ENCODE measurements at places on chromosomes 16 and 17.
A peak's percentile ranks its signal among the peaks of the same experiment; 100 is the strongest.

DNA sequence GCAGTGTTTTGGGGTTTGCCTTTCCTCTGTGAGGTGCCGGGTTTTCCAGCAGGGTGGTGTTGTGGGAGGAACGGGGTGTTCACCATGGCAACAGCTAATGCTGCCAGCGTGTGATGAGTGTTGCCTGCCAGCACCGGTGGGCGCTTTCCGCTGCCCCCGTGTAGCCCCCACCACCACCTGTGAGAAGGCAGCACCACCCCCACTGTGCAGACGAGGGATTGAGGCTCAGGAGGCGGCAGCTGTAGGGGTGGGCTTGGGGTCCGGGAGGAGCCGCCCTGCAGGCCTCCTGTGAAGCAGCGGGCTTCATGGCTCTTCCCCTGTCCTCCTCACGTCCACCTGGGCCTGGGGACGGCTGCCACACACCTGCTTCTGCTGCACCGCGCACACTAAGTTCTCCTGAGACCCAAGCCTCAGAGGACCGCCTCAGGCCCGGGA, 5.2 kb downstream of the RAB40C start:
- DNase-seq: no peak

DNA sequence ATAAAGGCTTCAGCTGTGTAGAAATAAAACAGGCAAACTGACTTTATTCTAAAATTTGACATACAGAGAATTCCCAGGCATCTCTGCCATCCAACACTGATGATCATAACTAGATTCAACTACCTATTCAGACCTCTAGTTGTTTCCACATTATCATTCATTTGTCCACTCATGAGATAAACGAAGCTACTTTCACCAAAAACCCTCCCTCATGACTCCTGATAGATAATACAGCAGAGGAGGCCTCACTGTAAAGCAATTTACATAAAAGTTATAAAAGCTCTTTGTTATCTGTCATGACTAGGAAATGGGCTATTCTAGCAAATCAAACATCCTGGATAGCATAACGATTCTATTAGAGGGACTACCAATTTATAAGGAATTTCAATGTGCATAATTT, 19.6 kb upstream of the RFFL start:
- no peak for DNase-seq

GRCh38 chr17:15233022-15233805, 31.9 kb downstream of the PMP22 start:
- no peak for DNase-seq

DNA sequence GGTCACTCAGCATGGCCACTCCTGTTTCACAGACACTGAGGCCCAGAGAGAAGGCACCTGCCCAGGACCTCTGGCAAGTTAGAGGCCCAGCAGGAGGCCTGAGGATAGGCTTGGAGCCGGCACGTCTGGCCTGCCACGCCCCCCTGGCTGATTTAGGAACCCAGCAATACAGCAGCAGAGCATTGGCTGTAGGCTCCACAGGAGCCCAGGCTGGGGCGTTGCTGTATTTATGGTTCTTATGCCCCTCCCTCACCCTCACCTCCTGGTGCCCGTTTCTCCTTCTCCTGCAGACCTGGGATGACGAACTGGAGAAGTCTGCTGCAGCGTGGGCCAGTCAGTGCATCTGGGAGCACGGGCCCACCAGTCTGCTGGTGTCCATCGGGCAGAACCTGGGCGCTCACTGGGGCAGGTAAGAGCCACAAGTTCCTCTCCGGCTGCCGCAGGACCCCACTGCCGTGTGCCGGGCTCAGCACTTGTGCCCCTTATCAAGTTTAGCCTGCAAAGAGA, 25.8 kb downstream of the CRISPLD2 start:
- no peak for DNase-seq

DNA sequence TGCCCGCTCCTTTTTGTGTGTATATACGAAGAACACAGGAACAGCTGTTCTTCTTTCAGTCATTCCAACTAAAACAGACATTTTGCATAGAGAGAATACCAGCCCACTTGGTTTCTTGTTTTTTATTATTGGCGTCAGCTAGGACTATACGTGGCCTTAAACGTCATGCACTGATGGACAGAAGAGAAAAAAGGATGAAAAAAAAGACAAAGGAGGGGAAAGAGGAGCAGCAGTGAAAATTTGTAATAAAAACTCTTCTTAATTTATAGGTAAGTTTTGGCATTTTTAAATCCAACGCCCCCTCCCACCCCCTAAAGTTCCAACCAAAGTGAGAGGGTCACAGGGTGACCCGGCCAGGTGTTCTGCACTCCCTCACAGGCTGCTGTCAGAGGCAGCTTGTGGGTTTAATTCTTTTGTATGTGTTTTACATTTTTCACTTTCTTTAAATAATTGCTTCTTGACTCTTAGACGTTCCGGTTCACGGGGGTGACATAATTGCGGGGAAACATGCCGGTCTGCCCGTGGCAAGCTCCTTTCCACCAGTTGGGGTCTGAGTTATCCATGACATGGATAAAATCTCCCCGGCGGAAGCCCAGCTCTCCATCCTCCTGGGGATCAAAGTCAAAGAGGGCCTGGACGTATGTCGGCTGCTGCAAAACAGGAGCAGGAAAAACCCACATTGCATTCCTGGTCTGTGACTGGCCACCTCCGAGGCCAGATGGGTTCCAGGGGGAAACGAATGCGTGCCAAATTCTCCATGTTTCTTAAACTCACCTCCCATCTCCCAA, 30.9 kb upstream of the SLC25A19 start:
- DNase-seq: no peak

GRCh38 chr17:9969301-9969935, 64.3 kb upstream of the RCVRN start:
- DNase-seq: no peak

GRCh38 chr16:27618606-27619327, 68.8 kb downstream of the KATNIP start:
- DNase-seq: no peak

- DNase-seq: peak; percentile 66
Observed at GRCh38 chr17:81412490-81413093, 17.3 kb downstream of the BAHCC1 start.

DNA sequence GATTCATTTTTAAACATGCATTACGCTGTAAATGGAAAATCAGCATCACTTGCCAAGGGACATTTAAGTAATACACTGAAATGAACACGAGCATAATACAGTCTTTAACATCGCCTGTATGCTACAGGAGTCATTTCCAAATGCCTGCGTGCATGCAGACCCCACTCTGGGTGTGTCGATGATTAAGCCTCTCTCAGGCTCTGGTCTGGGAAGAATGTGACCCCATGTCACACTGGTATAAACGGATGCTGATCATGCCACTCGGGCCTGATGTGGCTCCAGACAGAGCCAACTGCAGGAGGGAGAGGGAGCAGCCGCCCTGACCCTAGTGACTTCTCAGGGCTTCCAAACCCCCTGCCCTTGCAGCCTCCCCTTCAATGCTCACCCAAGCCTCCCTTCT, 10.8 kb downstream of the EMP2 start:
- DNase-seq: no peak

DNA sequence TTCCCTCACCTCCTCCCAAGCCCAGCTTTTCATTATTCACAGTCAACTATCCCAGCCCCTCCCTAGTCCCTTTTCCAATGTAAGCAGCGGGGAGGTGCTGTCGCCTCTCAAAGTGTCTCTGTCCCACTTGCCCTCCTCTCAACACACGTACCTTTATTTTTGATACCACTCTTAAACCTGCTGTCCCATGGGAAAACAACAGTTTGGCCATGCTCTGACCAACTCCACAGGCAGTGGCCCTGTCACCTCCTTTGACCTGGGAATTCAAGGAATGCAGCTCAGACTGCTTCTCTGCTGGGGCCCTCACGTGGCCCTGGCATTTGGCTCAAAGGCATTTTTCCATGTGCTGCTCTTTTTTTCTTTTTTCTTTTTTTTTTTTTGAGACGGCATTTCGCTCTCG, 4.2 kb downstream of the LYRM9 start:
- DNase-seq: no peak

- no peak for DNase-seq
Observed at GRCh38 chr16:4801051-4801961, 1.1 kb downstream of the ROGDI start.

- DNase-seq: peak; percentile 32
Observed at GRCh38 chr17:76734080-76734840, 2.9 kb downstream of the SRSF2 start.

All from CD4-positive, alpha-beta T cell treated with Interleukin-4 for 1 hour (primary cell).